CD4-positive, alpha-beta T cell treated with Interleukin-2 at 100 ng/mL for 4 hours (primary cell): ENCODE measurements at places on chromosomes 6 and 20.

GRCh38 chr6:34958734-34959133 is 69.7 kb downstream of the ANKS1A start:
- no peak for DNase-seq

- no peak for DNase-seq
Measured at GRCh38 chr20:46256293-46256692, 52.0 kb downstream of the CDH22 start.

GRCh38 chr6:162568266-162568665 is 159.3 kb downstream of the PRKN start:
- DNase-seq = no peak

DNA sequence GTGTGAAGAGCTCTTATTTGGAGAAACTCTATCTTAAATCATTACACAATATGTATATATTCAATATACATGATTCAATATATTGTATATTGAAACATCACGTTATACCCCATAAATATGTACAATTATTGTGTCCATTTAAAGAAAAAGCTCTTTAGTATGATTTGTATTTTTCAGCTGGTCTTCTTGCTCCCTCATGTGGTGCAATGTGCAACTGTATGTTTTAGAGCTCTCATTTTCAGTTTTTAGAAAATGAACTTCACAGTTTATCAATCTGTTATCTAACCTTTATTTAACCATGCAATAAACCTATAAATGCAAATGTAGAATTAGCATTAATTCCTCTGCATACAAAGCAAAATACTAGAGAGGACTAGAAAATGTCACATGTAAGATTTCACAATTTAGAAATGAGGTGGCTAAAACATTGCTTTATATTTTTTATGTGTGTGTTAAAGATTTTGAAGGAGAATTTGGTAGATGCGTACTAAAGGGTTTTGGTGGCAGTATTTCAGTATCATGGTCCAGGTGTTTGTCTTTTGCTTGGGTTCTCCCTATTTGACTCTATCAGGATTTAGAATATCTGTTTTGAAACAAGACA is 167.1 kb downstream of the PHF3 start:
- no peak for DNase-seq

GRCh38 chr6:44169886-44170570 is 11.4 kb downstream of the CAPN11 start:
- no peak for DNase-seq

- no peak for DNase-seq
Measured at GRCh38 chr6:87914637-87915395, 132.8 kb upstream of the SPACA1 start.
